ENCODE measurements at places on chromosomes 6 and 20.
A peak's percentile ranks its signal among the peaks of the same experiment; 100 is the strongest.

- no peak for DNase-seq
Observed at GRCh38 chr20:63325021-63325471, 32.1 kb downstream of the COL20A1 start.

DNA sequence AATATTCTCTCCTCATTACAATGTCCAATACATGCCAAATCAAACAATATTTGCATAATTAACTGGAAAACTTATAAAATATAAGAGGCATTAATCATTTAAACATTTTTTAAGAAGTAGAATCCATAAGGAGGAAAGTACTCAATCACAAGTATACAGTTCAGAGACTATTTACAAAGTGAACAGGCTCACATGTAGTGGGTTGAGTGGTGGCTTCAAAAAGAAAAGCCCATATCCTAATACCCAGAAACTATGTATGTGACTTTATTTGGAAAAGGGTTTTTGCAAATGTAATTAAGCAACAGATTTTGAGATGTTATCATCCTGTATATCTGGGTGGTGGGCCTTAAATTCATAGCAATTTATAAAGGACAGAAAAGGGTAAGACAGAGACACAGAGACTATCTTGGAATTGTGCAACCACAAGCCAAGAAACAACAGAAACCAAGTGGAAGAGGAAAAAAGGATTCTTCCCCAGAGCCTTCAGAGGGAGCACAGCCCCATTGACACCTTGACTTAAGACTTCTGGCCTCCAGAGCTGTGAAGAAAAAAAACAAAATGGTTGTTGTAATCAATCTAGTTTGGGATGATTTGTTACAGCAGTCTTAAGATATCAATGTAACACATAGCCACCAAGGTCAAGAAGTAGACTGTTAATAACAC, 32.7 kb upstream of the CRISP1 start:
- no peak for DNase-seq

- no peak for DNase-seq
Observed at GRCh38 chr20:63183422-63184146, 32.3 kb downstream of the YTHDF1 start.

- no peak for DNase-seq
Observed at GRCh38 chr6:4220558-4220957, 85.2 kb upstream of the ECI2 start.

- peak; percentile 67 for DNase-seq
Observed at GRCh38 chr6:85641897-85642773, 551 bp downstream of the SYNCRIP start.

DNA sequence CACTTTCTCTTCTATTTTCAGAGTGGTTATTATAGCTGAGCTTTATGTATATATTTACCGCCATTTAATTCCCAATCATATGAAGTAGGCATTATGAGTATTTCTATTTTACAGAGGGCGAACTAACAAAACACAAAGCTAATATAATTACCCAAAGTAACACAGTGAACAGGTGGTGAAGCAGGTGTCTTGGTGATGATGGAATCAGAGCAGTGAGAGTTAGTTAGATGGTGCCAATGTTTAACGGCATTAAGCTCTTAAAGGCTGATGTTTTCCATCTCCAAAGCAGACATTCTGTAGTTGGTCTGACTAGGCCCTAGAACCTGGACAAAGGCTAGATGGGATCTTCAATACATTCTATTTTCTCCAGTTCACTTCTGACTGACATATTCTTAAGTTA, 551.1 kb upstream of the SYNCRIP start:
- DNase-seq = no peak

GRCh38 chr6:101705866-101706265, 312.4 kb downstream of the GRIK2 start:
- DNase-seq = no peak

GRCh38 chr6:129269891-129270290, 387.0 kb downstream of the LAMA2 start:
- no peak for DNase-seq

GRCh38 chr6:24630856-24631505, 15.0 kb downstream of the KIAA0319 start:
- DNase-seq = no peak

GRCh38 chr20:32153771-32154170, 44.3 kb downstream of the TM9SF4 start:
- no peak for DNase-seq

- no peak for DNase-seq
Observed at GRCh38 chr20:5136096-5136495, 9.3 kb downstream of the CDS2 start.
